ENCODE measurements at places on chromosomes 6 and 20.

- DNase-seq, result no peak
Measured at GRCh38 chr20:47174456-47175243, 181.8 kb downstream of the ZMYND8 start.

- DNase-seq, result no peak
Measured at GRCh38 chr6:158686791-158687381, 37.0 kb downstream of the SYTL3 start.

DNA sequence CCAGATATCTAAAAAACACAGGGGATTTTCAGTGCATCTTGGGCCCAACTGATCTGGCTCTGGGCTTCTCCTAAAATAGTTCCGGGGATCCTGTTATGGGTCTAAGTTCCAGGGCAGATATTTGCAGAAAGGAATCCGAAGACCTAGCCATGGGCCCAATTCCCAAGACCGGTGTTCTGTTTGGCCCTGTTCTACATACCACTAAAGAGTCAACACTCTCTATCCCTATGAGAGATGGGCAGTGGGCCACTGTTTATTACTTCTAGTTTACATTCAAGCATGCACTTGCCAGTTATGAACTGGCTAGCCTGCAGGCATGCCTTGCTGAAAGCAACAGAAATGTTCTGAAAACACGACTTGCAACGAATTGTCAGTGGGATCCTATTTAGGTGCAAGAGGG, 87.4 kb upstream of the PLCB4 start:
- no peak for DNase-seq

DNA sequence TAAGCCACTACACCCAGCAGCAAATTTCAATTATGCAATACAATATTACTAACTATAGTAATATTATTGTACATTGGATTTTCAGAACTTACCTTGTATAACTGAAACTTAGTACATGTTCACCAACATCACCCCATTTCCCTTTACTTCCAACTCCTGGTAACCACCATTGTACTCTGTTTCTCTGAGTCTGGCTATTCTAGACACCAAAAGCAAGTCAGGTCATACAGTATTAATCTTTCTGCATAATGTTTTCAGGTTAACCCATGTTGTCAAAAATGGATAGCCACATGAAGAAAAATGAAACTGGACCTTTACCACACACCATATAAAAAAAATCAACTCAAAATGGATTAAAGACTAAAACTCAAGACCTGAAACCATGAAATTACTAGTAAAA, 558.2 kb downstream of the MMUT start:
- DNase-seq, result no peak

DNA sequence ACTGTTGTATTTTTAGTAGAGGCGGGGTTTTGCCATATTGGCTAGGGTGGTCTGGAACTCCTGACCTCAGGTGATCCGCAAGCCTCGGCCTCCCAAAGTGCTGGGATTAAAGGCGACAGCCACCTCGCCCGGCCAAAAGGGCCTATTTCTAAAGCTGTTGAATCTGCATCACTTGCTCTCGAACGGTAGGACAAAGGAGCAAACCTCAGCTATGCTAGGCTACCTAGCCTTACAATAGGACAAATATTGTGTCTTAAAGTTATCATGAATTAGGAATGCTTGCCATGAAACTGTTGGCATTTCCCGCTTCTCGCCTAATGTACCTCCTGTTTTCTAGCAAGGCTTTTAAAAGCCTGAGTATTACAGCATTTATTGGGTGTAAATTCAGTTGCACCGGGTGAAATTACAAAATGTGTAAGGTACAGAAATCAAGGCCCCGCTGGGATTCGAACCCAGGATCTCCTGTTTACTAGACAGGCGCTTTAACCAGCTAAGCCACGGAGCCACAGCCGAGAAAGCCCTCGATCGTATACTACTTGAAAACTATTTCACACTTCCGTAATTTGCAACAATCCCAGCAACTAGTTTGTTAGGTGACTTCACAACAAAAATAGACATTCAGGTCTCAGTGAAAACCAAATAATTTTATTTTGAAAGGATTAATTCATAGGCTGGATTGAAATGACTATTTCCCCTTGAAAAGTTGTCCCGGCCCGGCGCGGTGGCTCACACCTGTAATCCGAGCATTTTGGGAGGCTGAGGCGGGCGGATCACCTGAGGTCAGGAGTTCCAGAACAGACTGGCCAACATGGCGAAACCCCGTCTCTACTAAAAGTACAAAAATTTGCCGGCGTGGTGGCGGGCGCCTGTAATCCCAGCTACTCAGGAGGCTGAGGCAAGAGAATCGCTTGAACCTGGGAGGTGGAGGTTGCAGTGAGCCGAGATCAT, 211.6 kb upstream of the ZNF184 start:
- DNase-seq, result peak; percentile 70

DNA sequence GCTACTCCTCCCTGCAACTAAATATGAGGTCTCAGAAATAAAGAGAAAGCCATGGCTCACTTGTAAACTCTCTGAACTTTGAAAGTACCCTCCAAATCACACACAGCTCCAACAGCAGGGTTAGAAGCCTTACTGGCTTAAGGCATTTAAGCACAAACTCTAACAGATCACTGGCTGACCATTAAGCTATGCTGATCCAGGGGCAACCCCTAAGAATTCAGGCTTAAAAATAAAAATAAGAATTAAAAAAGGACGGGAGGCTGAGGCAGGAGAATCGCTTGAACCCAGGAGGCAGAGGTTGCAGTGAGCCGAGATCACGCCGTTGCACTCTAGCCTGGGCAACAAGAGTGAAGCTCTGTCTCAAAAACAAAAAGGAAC, 21.8 kb downstream of the HLA-E start:
- DNase-seq, result no peak

- no peak for DNase-seq
Measured at GRCh38 chr6:110534731-110535492, 58.5 kb upstream of the SLC22A16 start.

- no peak for DNase-seq
Measured at GRCh38 chr20:34755367-34755766, 51.2 kb downstream of the TP53INP2 start.

DNA sequence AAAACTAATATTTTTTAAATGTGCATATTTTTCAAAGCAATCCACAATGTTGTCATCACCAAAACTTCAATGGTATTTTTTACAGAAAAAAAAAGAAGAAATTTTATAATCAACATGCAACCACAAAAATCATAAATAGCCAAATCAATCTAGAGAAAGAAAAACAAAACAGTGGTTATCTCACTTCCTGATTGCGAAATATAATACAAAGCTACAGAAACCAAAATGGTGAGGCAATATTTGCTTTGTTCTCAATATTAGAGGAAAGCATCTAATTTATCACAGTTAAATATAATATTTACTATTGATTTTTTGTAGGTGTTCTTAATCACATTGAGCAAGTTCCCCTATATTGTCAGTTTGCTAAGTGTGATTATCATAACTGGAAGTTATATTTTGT, 720.7 kb upstream of the ADGRB3 start:
- DNase-seq, result no peak

DNA sequence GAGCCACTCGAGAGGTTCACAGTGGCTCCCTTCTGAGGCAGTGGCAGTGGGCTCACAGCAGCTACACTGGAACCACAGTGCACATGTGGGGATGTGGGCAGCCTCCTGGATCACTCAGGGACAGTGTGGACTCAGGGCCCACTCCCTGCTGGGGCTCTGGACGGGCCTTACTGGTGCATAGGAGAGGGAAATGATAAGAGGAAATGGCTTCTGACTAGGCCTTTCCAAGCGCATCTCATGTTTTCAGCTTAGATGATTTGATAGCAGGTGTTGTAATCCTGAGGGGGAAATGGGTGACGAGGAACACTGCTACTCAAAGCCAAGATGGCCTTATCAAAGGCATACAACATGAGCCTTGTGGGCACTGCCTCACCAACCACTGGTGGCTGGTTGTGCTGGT, 44.0 kb downstream of the PANK2 start:
- no peak for DNase-seq

- no peak for DNase-seq
Measured at GRCh38 chr6:11231564-11232192, 790 bp downstream of the NEDD9 start.

- DNase-seq, result no peak
Measured at GRCh38 chr20:25484911-25485511, 77.5 kb downstream of the GINS1 start.

DNA sequence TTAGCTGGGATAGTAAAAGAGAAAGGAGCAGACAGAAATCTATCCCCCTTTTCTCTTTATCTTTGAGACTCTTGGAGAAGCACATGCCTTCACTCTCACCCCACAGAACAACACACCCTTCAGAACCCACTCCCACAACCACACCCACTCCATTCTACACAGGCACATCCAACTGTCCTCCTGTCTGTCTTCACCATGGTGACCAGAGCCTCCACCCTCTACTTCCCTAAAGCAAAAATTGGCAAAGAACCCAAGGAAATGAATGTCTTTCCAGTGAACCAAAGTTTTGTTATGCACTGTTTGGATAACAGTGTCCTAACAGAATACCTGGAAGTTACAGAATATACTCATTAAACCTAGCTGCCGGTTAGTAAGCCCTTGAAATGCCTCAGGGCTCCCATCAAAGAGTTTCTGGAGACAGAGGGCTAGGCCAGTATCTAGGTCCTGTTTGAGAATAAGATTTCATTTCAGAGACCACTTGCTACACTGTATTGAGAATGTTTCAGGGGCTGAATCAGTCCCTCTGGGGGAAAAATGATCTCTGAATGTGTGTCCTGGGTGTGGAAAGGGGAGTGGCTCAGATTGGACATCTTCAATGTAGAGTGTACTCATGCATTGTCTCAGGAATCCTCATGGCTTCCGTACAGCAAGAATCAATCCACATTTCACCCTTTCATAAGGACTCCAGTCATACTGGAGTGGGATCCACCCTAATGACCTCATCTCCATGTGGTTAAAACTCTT, 101.1 kb downstream of the LY86 start:
- DNase-seq, result no peak

DNA sequence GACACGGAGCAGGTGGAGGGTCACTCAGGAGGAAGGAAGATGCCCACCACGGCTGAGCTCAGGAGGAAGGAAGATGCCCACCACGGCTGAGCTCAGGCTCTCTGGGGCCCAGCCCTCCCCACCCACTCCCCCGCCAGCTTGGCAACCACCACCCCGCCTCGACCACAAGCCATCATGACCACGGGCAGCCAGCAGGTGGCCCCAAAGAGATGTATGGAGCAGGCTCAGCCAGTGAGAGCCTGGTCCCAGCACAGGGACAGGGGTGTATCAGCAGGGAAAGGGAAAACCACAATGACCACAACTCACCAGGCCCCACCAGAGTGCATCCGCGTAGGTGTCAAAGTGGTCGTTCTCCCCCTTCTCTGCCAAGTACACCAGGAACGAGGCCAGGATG, 30.4 kb downstream of the KCNQ2 start:
- DNase-seq, result peak; percentile 77

DNA sequence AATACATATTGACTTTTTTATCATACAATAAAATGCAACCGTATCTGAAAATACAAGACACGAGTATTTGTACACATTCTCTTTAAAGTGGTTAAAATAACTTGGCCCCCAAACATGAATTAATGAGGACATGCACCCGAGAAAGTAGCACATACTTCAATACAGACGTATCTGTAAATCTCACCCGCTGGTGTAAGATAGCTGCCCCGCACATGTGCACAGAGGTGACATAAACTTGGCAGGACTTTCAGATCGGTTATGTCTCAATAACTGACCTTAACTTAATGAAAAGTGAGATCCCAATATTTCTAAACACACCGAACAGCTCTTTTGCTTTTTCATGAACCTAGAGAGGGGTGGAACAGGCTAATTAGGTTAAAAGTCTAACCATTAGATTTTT, 91.5 kb upstream of the RPS6KA2 start:
- no peak for DNase-seq

DNA sequence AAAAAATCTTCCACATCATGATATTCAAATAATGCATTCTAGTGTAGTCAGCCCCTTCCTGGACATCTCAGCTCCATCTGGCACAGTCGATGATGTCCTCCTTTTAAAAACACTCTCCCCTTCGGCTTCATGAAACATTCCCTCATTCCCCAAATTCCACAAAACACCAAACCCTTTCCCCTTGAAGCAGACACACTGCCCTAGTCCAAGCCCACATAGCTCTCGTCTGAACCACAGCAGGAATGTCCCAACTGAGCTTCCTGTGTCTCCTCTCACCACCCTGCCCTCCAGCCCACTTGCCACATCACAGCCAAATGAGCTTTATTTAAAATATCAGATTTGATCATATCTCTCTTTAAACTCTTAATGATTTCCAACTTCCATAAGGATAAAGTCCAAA, 106.4 kb upstream of the CARMIL1 start:
- DNase-seq, result no peak

- DNase-seq, result no peak
Measured at GRCh38 chr6:75220357-75220756, 14.5 kb upstream of the COL12A1 start.

- no peak for DNase-seq
Measured at GRCh38 chr6:47357827-47358226, 48.1 kb upstream of the TNFRSF21 start.

DNA sequence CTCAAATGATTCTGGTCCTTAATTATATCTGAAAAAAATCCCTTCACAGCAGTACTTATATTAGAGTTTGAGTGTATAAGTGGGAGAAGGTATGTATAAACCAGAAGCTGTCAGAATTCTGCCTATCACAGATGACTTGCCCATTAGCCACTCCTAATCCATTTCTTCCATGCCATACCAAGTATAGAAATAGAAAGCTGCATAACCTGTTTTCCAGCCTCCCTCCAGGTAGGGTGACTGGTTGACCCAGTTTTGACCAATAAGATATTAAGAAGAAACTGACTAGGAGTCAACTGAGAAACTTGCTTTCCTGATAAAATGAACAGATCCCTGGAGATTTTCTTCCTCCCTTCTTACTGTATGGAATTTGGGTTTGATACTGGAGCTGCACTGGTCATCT, 112.2 kb upstream of the GRIK2 start:
- no peak for DNase-seq

DNA sequence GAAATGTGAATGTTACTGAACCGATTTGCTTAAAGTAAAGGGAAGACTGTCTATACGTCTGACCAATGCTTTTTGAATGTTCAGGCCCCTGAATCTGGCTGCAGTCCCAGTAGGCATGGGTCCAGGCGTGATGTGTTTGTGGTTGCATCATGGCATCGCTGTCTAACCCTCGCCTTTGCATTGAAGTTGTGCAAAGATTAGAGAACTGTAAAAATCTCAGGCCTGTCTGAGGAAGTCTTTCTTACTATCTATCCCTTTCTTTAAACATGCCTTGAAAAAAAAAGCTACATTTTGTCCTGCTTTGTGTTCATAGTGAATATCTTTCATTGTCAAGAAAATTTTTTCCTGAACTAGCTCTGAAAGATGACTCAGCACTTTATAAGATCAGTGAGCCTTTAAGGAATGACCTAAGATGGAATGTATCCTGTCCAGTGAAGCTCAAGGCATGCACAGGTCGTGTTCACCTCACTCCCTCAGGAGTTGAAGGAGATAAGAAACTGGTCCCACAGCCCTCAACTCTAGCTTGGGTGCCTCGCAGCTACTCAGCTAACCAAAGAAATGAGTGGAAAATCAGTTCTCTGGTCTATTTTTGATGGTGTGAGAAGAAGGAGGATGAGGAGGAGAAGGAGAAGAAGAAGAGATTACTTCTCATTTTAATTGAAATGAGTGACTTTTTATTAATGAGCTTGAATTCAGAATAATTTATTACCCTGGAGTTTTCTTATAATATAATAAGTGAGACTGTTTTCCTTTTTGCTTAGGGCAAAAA, 48.6 kb downstream of the TPD52L1 start:
- no peak for DNase-seq

- no peak for DNase-seq
Measured at GRCh38 chr6:10406556-10406955, 8.3 kb downstream of the TFAP2A start.

All from endothelial cell (in vitro differentiated cells).